ENCODE measurements at places on chromosomes 12 and 14. TPM values are rescaled to one million over a fixed set of nuclear protein-coding genes. Genes with fewer than 3 reads are reported as not detected.

- peak; percentile 22 for DNase-seq
Observed at GRCh38 chr12:53097564-53098353, at the start of gene IGFBP6. TSS of gene IGFBP6 (plus strand) at chr12:53097667. CDS start at chr12:53097718, 51 bp downstream.

- no peak for DNase-seq
Observed at GRCh38 chr14:79204591-79204990, 1006.7 kb downstream of the DIO2 start.

DNA sequence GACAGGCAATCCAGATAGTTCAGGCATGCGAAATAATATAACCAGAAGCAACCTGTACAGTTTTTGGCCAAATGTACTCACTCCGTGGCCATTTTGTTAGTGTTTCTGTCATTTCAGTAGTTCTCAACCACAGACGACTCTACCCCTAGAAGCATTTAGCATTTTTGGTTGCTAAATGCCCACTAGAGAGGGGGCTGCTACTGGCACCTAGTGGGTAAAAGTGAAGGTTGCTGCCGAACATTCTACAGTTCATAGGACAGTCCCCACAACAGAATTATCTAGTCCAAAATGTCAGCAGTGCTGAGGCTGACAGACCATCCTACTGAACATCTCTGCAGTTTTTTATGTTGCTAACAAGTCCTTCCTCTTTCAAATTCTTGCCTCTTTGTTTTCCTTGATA lies 107.4 kb downstream of the TSHR start:
- no peak for DNase-seq

- no peak for DNase-seq
Observed at GRCh38 chr12:3533703-3534386, 42.8 kb downstream of the PRMT8 start.

DNA sequence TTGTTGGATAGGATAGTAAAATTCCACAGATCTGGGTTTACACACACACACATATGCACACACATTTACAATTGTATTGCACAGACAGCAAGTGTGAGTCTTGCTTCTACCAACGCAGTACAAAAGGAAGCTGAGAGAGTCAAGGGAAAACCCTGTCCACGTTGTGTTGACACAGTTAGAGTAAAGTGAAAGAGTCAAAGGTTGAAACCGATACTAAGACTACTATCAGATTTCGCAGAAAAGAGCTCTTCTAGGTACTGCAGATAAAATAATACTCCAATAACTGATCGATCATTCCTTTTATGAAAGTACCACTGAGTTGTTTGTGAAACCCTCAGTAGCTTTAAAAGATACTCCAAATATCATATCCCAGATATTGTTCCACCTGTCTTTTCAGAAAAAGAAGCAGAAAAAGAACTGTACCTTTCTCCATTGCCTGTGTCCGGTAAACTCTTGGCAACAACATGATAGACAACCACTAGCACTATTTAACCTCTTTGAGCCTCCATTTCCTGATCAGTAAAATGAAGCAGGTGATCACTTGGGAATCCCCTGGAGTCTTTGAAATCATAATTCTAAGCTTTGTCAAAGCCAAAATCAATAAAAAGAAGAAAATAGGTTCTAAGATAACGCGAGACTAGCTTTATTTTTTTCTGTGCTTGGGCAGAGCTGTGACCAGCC lies 224.6 kb upstream of the FOXN3 start:
- DNase-seq = no peak

Gene SINHCAF
- 95.7 TPM for total RNA-seq

Gene EIF2S3B
- total RNA-seq = 0.50 TPM

Gene EPYC
- total RNA-seq = not detected

Gene TSHR
- total RNA-seq = 0.13 TPM

Gene TAS2R9
- 0.27 TPM for total RNA-seq

Data from T-helper 17 cell (primary cell).